ENCODE measurements at places on chromosomes 6 and 20.

DNA sequence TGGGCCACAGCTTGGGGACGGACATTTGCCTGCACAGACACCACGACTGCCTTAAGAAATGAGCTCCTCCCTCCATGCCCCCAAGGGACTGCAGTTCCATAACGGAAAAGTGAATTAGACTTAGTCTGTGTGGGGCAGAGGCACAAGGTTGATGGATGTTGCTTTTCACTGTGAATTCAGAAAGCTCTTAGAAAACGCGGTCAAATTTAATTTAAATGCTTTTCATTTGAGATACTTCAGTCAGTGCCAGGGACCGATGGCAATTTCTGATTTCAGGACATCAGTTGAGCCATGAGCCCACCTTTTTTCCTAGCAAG is 356.4 kb downstream of the KIF16B start:
- no peak for DNase-seq

- DNase-seq: no peak
Measured at GRCh38 chr6:150567380-150567779, 32.3 kb upstream of the PLEKHG1 start.

DNA sequence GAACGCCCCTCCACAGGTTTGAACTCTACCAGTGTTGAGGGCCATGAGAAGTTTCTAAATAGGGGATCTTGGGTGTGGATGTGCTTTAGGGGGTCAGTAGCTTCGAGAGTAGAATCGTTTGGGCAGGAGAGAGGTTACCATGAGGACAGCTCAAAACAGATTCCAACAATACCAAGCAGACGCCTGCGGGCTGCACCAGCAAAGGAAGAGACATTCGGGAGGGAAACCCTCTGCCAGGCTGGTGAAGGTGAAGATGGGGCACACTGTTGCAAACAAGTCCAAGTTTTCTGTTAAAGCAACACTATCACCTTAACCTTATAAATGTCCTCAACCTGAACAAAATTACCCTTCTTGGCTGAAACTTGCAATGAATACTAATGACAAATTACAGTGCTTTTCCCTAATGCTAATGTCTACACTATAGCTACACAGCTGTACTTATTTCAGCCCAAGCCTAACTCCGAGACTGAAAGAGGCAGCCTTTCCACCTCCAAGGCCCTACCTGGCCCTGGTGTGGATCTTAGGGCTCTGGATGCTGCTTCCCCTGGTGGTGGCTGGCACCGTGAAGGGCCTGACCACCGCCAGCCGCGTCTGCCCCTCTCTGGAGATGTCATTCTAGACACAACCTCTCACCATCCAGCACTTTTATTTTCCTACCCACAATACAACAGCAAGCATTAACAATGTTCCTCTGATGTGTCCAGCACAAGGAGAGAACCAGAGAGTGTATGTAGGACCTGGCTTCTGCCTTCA is 80.1 kb downstream of the DLL1 start:
- DNase-seq: no peak

DNA sequence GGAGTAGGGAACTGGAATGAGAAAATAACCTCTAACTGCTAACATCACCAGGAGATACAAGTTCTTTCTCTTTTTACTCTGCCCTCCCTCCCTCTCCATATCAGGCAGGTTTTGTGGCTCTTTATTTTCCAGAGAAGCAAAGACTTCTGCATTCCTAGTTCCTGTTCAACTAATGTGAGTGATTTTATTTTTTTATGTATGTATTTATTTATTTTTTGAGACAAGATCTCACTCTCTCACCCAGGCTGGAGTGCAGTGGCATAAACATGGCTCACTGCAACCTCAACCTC is 6.0 kb upstream of the IER3 start:
- no peak for DNase-seq

DNA sequence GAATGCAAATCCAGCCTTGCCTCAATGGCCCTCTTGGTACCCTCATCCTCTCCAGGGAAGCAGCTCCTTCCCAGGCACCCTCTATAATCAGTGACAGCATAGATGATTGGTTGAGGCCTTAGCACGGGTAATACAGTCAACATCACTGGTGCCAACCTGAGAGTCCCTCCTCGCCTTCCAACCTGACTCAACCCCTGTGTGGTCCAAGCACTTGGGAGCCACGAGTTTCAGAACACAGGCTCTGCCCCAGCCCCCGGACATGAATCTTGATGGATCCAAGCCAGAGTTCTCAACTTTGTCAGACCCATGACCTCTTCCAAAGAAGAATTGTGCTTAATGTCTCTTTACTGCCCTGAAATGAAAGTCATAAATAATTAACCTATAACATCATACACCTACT is 213.9 kb downstream of the PREX1 start:
- DNase-seq: no peak

GRCh38 chr6:129235167-129236000 is 352.4 kb downstream of the LAMA2 start:
- DNase-seq: no peak

- DNase-seq: no peak
Measured at GRCh38 chr6:42498473-42499128, 46.9 kb upstream of the TRERF1 start.

Data from stimulated activated CD8-positive, alpha-beta memory T cell treated with anti-CD3 and anti-CD28 coated beads, Interleukin-2, amount 100 ng/mL, for 1 hour (primary cell).